Choroid plexus epithelial cell (primary cell): ENCODE measurements at places on chromosomes 7 and 10.

GRCh38 chr7:42617071-42617765, 294.7 kb downstream of the C7orf25 start:
- DNase-seq, result no peak

- DNase-seq, result peak; percentile 33
Observed at GRCh38 chr10:17181751-17182150, 19.7 kb downstream of the TRDMT1 start.

DNA sequence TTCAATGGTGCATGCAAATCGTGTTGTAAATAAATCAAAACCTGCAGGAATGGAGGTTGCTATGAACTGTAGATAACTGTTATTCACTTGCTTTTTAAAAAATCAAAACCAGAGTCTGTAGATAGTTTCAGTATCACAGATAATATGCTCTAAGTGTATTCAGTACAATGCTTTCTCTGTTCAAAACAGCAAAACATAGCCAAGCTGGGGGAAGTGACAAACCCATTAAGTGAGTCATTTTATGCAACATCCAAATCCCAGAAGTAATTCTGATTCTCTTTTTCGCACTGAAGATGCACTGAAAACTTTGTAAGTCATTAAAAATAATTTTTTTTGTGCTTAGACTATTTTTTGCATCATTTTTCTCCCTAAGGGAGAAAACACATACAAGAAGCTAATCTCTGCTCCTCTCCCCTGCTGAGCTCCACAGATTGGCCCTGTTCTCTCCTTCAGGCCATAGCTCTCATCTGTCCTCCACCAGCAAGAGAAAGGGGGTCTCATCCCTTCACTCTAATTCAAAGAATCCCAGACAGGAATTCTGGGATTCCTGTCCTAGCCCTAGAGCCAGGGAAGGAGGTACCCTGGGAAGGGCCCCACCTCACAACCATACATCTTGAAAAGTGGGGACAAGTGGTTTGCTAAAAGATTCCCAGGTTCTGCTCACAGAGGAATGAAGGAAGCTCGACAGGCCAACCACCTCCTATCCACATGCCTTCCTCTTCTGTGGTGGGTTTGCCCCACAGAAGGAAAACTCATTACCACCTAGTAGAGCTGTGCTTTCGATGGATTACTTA, 4.9 kb downstream of the PRTFDC1 start:
- peak; percentile 14 for DNase-seq

GRCh38 chr7:156113731-156114130, 301.5 kb upstream of the SHH start:
- DNase-seq, result no peak

DNA sequence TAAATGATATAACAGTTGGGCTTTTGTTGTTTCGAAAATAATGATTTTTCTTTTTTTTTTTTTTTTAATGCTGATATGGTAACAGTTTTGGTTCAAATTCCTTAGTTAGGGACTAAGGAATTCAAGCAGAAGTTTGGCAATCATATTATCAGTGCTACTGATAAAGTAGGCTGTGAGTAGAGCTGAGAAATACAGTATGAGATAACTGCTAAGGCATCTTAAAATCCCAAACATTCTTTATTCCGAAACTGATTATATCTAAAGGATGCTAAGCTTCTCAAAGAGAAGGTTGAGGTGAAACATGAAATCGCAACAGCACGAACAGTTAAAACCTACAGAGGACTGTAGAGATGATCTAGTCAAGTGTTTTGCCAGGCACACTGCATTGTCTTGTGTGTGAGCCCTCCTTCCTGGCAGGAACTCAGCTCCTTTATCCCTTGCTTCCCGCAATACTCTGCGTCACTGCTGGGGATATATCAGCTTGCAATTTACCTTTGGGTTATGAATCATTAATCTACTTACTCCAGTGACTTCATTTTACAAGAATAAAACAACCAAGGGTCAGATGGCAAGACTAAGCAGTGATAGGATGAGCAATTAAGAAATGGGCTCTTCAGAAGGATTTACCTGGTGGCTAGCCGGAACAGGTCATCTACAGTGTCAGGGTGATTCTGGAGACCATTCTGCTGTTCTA, 36.7 kb downstream of the IRF5 start:
- DNase-seq, result peak; percentile 20

- DNase-seq, result peak; percentile 4
Observed at GRCh38 chr7:23105086-23105643, 420 bp upstream of the KLHL7 start.

- DNase-seq, result no peak
Observed at GRCh38 chr7:111146136-111146535, 55.2 kb downstream of the LRRN3 start.

GRCh38 chr10:29482591-29483431, 152.0 kb downstream of the SVIL start:
- peak; percentile 89 for DNase-seq

- DNase-seq, result peak; percentile 56
Observed at GRCh38 chr10:118035354-118036005, 11.3 kb downstream of the RAB11FIP2 start.

GRCh38 chr7:78307892-78308291, 509.3 kb downstream of the PHTF2 start:
- no peak for DNase-seq

GRCh38 chr7:155586843-155587440, 40.6 kb upstream of the CNPY1 start:
- DNase-seq, result no peak

DNA sequence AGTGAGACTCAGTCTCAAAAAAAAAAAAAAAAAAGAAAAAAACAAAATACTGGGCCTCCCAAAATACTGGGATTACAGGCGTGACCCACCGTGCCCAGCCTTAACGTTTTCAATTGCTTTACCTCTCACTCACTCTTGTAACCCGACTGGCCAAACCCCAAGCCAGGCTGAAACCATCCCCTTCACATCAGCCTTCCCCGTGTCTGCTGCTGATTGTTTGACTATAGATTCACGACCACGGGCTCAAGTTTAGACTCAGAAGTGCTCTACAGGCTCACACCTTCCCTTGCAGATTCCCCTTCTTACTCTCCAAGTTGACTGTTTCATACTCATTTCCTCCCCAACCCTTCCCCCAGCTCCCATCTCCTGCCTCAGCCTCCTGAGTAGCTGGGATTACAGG, 22.3 kb downstream of the TYW1 start:
- DNase-seq, result no peak

DNA sequence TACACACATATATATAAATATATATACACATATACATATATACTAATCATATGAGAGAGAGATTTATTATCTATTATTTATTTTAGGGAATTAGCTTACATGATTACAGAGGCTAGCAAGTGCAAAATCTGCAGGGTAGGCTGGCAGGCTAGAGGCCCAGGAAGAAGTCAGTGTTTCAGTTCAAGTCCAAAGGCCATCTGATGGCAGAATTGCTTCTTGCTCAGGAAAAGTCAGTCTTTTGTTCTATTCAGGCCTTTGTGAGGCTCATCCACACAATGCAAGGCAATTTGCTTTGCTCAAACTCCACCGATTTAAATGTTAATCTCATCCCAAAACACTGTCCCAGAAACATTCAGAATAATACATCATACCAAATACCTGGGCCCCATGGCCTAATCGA, 2.6 kb upstream of the C10orf120 start:
- DNase-seq, result no peak

- no peak for DNase-seq
Observed at GRCh38 chr10:100683545-100684300, 61.7 kb upstream of the PAX2 start.

- DNase-seq, result peak; percentile 82
Observed at GRCh38 chr10:69866688-69867461, 65.2 kb downstream of the COL13A1 start.

- DNase-seq, result no peak
Observed at GRCh38 chr7:68725843-68726785, 872.2 kb upstream of the AUTS2 start.

DNA sequence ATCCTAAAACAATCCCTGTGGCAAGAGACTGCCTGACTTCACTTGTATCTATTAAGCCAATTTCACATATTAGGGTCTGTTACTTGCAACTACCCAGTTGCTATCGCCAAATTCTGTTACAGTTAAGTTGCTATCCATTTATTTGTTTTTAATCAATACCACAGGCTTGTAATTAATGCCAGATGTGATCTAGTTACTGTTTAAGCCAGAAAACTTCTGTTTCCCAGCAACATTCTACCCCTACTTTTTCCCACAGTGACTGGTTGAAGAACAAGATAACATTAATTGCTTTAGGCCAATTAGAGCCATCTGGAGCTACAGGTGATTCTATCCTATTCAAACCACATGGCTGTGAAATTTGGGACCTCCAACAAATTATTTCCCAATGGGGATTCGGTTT, 131.3 kb downstream of the ALOX5 start:
- no peak for DNase-seq

GRCh38 chr7:87027900-87028299, 31.6 kb downstream of the ELAPOR2 start:
- no peak for DNase-seq

- peak; percentile 77 for DNase-seq
Observed at GRCh38 chr7:101856473-101857357, 39.3 kb downstream of the CUX1 start.

- DNase-seq, result peak; percentile 77
Observed at GRCh38 chr7:75879771-75880184, 944 bp downstream of the RHBDD2 start.

GRCh38 chr7:19754521-19755116, 18.8 kb downstream of the TMEM196 start:
- DNase-seq, result peak; percentile 61

- no peak for DNase-seq
Observed at GRCh38 chr10:17851611-17852010, 42.5 kb downstream of the MRC1 start.

DNA sequence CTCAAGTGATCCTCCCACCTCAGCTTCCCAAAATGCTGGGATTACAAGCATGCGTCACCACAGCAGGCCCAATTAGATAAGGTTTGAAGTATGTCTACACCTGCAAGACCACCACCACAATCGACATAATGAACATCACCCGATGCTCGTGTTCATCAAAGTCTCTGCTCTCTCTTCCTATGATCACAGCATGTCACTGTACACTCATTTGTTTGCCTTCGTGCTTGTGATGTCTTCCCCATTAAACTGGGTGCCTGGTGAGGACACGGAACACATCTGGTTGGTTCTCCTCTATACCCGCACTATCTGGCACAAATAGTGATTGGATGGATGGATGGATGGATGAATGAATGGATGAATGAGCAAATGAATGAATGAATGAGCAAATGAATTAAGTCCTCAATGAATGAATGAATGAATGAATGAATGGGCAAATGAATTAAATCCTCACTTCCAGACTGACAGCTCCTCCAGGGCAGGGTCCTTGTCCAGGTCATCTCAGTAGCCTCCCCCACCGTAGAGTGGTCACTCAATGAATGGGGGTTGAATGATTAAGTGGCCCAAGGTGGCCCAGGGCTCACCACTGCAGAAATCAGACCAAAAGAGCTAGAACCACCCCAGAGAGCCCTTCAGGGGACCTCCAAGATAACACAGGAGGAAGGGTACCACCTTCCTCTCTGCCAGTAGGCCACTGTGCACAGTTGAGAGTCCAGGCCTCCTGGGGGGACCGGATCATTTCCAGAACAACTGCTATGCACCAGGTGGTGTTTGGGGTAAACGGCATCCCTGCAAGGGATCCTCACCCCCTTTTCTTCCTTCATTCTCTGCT, 101.9 kb upstream of the TNRC18 start:
- DNase-seq, result peak; percentile 60

- peak; percentile 38 for DNase-seq
Observed at GRCh38 chr10:114142018-114142417, 32.0 kb downstream of the CCDC186 start.

DNA sequence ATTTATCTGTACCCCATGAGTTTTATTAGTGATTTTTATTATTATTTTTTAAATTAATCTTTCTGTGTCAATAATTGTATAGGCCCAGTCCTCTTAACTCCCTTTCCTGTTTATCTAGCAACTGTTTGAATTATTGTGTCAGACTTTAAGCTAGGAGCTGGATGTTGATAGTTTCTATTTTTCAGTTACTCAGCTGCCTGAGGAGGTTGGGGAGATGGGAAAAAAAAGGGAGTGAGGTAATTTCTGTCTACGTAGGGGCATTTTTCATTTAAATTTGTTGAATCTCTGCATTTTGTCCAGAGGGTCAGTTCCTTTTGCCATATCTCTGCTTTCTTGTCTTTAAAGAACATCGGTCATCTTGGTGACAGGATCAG, 5.0 kb upstream of the ZNF518A start:
- DNase-seq, result peak; percentile 52
